Stimulated activated CD8-positive, alpha-beta memory T cell treated with anti-CD3 and anti-CD28 coated beads, Interleukin-4, amount 100 ng/mL, for 4 hours (primary cell): ENCODE measurements at places on chromosomes 13 and 19.

DNA sequence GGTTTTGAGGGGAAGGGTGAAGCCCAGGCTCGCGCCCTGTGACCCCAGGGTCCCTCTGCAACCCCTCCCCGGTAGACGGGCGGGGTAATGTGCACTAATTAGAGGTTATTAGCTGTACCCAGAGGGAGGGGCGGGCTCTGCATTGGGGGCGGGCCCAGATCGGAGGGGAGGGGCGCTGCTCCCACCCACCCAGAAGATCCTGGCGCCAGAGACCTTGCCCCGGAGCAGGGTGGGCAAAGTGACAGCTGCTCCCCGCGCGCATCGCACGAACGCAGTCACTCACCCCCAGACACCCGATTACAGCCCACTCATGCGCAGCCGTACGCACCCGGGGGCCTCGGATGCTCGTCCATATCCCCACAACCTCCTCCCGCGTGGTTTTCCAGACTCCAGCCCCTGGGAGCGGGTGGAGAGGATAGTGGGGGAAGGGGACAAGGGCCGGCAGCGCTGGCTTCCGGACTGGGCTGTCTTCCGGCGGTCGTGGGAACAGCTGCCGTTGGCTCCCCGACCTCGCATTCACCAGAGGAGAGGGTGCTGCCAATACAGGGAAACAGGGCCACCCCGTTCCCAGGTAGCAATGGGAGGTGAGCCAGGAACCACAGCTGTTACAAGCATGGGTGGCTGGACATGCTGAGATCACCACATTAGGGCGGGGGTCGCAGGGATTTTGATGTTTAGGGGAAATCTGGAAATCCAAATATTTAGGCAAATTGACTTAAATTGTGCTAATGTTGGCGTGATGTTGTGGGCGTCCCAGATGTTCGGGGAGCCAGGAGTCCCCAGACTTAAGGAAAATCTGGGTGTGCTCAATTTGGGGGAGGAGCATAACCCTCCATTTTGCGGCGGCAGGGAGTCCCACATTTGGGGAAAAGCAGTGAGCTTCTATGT lies 2.9 kb upstream of the HOOK2 start:
- no peak for DNase-seq

DNA sequence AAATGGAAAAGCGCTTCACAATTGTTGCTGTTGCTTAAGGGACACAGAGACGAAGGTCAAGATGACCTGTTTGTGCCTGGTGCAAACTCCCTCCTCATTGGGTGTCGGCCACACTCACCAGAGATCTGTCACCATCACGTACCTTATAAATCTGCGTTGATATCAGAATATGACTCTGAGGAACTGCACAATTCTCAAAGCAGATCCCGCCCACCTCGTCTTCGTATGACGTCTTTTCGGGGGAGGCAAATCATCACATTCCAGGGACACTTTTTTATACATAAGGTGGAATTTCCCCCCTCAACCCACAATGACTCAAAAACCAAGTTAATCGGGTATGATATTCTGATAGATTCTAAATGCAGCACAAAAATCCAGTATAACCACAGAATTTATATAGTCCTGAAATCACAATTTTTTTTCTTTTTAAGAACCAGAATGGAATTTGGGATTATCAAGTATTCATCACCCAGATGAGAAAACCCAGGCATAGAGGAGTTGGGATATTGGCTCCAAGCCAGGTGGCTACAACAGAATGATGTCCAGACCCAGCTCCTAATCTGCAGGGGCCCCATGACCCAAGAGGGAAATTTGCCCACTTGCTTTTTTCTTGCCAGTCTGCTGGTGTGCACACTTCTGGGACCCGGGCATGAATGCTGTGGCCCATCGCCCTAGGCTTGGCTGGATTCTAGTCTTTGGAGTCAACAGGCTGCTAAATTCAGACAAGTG lies 50.6 kb upstream of the MTIF3 start:
- no peak for DNase-seq

- DNase-seq = no peak
Observed at GRCh38 chr13:106587787-106588186, 19.9 kb upstream of the ARGLU1 start.

DNA sequence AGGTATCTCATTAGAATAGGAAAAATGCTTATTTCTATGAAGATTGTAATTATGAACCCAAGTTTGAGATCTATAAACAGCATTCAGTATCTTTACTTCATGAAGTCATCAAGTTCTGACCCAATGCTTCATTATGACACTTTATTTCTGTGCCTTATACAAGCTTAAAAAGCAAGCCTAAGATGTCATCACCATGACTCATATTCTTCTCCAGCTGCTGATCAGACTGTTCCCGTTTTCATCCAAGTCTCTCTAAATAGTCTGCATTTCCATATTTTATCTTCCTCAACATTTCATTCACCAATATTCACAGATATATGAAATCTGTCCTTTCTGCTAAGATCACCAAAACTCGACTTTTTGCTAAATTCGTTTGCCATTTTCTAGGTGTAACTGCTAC lies 1247.2 kb upstream of the PRR20A start:
- DNase-seq = no peak

DNA sequence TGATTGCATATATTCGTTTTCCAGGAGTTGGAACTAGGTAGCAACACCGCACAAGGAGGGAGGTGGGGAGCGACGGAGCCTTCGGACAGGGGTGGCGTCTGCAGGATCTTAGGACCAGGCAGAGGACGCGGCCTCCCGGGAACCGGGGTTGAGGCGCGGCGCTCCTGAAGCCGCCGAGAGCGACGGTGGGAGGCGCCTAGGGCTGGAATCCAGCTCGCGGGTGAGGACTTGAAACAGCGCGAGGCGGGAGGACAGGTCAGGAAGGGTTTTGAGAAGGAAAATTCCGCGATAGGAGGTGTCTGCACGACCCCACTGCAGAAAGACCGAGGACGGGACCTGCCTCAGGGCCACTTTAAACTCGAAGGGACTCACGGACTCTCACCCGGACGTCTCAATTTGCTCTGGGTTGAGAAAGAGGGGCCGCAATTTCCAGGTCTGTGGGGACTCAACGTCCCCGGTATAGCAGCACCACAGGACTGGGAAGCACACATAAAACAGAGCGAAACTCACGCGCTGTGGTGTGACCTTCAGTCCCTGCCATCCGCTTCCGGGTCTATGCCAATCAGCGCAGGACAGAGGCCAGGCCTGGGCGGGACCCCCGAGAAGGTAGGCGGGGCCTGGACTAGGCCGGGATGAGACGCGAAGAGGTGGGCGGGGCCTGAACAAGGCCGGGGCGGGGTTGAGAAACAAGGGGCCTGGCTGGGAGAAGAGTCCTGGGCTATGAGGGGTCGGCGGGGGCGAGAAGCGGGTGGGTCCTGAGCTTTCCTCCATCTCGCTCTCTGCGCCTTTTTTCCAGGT lies at the start of gene ZNF320:
Gene ZNF320, minus strand, starts transcription at position 498 of the 798 bp plus-strand sequence. CDS start 7,380 bp downstream, outside the sequence.
- peak; percentile 87 for DNase-seq

GRCh38 chr19:9009431-9009830 lies 778 bp downstream of the MUC16 start:
- DNase-seq = no peak

- no peak for DNase-seq
Observed at GRCh38 chr19:29810504-29810871, 1.3 kb upstream of the CCNE1 start.

- no peak for DNase-seq
Observed at GRCh38 chr19:41843371-41843770, 1.1 kb downstream of the LYPD4 start.

DNA sequence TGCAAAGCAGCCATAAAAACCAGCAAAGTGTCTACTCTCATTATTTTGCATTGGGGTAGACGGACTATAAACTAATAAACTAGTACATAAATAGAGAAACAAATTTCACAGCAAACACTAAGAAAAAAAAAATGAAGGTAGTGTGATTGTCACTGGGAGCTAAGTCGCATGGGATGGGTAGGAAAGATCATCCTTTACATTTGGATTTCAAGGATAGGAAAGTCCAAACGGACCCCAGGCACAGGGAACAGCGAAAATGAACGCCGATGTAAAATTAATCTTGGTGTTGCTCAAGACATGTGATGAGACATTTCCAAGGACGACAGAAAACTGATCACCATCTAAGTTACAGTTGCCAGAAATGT lies 690 bp upstream of the SGTA start:
- no peak for DNase-seq

DNA sequence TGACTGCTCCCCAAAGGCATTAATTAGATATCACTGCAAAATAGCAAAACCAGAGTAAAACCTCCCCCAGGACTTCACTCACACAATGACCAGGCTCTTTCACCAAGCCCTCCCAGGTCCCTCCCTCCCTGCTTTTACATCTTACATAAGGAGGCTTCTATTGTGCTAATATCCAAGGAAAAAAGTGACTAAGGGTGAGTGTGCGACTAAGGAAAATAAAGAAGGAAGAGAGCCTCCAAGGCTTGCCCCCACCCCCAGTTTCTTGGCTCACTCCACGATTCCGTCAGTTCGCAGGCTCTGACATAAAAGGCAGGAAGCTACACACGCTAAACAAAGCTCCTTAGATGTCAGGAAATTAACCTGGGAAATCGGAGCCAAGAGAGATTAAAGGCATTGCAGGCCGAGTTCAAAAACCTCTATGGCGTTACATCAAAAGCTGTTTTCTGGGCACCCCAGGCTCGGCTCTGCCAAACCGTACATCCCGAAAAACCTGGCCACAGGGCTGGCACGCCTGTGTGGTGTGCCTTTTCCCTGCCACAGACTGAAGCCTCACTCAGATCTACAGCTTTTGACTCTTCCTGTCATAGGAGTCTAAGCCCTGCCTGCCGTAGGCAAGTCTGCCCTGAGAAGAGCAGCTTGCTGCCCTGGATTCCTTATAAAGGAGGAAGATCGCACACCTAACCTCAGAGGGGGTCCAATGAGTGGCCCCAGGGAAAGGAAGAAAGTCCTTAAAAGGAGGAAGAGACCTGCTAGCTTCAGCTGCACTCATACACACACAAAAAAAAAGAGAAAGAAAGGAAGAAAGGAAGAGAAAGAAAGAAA lies 67.0 kb upstream of the SERP2 start:
- DNase-seq = no peak

DNA sequence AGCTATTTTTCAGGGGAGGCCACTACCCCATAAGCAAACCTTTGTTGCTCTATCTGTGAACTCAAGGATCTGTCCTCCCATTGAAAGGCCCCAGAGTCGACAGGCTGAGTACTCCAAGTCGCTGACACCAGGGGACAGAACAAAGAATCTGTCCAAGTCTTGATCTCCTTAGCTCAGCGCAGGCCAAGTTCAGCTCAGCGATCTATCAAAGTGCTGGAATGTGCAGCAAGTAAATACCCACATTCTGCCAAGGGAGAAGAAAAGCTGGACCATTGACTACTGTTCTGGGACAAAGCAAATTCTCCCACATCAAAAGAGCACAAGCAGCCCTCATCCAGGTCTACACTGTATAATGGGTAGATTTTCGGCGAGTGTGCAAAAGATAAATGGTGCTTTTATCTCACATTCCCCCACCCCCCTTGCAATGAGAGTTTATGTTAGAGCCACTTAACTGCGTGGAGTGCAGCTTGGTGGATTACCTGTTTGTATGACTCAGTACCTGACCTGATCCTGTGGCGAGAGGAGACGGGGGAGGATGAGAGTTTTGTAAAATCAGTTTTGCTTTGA lies 391.7 kb upstream of the SGCG start:
- DNase-seq = no peak

GRCh38 chr19:34838753-34839431 lies 65.9 kb upstream of the ZNF599 start:
- no peak for DNase-seq

- no peak for DNase-seq
Observed at GRCh38 chr19:49502866-49503581, 6.8 kb downstream of the RPS11 start.

DNA sequence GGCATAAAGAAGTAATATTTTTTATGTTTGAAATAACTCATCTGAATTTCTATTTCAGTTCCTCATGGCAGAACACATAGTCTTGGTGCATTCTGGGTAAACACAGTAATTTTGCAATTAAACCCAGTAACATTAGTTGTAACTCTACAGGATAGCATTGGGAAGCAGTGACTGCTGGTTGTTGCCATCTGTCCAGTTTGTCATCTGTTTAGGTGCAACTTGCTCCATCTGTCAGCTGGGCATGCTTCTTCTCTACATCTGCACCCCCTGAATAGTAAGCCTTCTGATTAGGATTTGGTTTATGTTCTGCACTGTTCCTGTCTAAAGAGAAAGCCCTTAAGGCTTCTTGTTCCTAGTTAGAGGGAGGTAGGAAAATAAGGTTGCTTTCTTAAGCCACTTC lies 63.5 kb upstream of the CSNK1A1L start:
- DNase-seq = no peak

GRCh38 chr13:23859904-23860303 lies 29.3 kb downstream of the MIPEP start:
- no peak for DNase-seq

GRCh38 chr19:15576526-15577156 lies 38.4 kb upstream of the CYP4F8 start:
- no peak for DNase-seq

DNA sequence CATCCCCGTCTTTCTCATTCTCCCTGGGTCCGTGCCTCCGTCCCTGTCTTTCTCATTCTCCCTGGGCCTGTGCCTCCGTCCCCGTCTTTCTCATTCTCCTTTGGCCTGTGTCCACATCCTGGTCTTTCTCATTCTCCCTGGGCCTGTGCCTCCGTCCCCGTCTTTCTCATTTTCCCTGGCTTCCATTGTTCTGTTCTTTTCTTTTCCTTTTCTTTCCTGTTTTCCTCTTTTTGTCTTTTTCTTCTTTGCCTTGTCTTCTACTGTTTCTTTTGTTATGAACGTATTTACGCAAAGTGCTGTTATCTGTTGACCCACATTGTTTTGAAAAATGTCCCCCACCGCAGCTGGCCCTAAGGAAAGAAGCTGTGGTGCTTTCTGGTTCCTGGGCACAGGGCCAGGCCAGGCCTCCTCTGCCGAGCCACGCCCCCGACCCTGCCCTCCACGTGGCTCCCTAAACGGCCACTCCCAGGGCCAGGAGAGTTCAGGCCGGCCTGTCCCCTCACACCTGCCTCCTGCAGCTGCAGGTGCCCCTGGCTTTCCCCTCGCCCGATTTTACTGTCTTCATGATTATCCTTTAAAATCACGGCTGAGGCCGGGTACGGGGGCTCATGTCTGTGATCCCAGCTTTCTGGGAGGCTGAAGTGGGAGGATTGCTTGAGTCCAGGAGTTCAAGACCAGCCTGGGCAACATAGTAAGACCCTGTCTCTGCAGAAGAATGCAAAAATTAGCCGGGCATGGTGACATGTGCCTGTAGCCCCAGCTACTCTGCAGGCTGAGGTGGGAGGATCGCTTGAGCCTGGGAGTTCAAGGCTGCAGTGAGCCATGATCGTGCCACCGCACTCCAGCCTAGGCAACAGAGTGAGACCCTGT lies 14.0 kb upstream of the TMPRSS9 start:
- no peak for DNase-seq

GRCh38 chr13:84118839-84119409 lies 236.7 kb upstream of the SLITRK1 start:
- DNase-seq = no peak

- DNase-seq = no peak
Observed at GRCh38 chr19:52533901-52534300, 6.4 kb downstream of the ZNF808 start.
